ENCODE measurements at places on chromosomes 6 and 20. TPM values are rescaled to one million over a fixed set of nuclear protein-coding genes. Genes with fewer than 3 reads are reported as not detected.

Gene SEL1L2
- total RNA-seq: not detected

Gene CPXM1
- total RNA-seq: 200 TPM

Gene ALDH8A1
- 1.2 TPM for total RNA-seq

Gene MYB
- 6.8 TPM for total RNA-seq

Gene OPRM1
- not detected for total RNA-seq

Gene ERGIC3
- total RNA-seq: 267 TPM

Gene TMEM170B
- 19.3 TPM for total RNA-seq

DNA sequence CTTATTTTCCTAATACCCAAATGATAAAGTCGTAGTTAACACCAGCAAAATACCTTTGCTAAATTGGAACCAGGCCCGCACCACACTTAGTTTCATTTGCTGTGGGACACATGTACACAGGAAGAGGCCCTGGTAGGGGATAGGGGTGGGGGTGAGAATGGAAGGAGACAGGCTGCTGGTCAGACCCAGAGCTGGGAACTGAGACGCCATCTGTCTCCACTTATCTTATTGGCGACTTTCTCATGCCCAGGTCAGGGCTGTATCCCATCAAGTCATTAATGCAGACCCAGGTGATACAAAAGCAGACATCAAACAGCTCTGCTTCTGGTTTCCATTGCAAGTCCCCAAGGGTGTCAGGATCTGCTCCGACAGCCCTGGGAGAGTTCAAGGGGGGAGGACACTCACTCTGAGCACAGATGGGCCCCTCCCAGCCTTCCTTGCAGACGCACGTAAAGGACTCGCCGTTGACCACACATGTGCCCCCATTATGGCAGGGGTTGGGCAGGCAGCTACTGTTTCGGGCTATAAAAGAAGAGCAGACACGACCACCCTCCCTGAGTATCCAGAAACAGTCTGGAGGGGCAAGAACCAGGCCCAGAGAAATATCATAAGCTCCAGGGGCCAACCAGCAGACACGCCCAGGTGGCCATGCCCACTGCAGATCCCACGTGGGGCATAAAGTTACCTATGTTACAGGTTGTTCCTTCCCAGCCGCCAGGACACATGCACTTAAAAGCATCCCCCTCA is 29.2 kb downstream of the JAG1 start:
- no peak for DNase-seq

DNA sequence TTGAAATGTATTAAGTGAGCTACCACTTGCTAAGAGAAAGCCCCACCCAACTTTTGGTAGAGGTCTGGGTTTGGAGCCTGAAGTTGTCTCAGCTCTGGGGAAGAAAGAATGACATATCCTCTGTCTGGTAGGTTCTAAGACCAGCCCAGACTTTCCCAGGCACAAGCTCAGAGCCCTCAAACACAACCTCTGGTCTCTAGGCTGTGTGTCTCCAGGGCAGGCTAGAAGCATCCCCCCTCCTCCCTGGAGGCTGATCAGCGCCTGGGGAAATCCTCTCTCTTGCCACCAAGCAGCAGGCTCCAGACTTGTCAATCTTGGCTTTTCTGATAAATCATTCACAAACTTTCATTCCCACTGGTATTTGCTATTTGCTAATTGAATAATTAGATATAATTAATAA is 226.5 kb upstream of the CST7 start:
- no peak for DNase-seq

GRCh38 chr6:149049230-149049629 is 268.3 kb upstream of the TAB2 start:
- DNase-seq: no peak

DNA sequence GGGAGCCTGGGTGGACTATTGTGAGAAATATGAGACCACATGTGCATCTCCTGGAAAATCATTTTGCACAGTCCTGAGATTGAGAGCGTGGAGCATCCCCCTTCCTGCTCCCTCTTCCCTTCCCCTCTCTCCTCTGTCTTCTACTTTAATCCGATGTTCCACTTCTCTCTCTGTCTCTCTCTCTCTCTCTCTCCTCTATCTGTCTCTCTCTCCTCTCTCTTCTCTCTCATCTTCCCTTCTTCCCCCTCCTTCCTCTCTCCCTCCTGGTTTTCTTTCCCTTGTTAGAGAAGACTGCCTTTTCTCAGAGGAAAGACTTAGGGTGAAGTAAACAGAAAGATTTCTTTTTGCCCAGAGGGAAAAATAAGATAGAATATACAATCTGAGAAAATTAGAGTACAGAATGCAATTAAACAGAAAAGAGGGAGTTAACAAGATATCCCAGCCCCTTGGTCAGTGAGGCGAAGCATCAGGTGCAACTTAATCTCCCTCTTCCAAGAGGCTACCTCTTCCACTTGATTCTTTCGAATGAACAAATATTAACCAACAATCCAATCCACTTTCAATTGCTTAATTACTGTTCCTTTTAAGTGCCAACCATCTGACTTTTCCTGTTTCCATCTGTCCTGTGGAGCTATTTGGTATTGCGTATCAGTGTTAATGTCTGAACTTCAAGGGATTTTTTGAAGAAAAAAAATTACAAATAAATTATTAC is 14.6 kb downstream of the KHDC1 start:
- no peak for DNase-seq

DNA sequence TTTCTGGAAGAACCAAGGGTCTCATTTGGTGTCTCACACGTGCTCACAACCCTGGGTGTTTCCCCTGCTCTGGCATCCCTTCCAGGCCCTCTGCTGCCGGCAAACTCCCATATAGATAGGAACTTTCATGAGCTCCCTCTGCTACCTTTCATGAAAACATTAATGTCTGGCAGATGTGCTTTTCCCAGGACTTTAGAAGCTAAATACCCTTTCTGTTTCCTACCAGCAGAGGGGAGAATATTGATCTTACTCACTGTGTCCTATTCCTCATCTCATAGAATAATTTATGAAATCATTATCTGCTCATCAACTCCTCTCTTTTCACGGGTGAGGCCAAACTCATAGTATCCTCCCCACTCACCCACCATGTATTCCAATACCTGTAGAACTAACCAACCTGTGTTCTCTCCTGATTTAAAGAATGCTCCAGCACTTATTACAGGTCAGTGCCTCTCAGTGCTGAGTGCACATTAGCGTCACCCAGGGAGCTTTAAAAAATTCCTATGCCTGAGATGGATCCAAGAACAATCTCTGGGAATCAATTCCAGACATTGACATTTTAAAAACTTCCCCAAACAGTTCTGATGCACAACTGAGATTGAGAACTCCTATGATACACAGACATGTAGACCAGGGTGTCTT is 298.5 kb upstream of the JAG1 start:
- DNase-seq: no peak

DNA sequence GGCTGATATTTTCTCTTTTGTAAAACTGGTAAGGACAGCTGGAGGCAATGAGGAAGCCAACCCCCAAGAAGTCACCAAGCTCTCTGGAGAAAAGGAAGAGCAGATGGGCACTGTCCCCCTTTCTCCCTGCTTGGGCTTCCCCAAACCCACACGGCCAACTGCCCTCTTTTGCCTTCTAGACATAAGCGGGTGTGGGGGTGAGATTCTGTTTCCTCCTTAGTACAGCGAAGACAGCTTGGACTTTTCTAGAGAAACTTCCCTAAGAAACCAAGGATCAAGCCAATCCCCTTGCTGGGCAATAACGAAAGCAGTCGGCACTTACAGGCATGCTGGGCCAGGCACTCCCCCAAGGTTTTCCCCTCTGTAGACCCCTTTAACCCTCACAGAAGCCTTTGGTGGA is 110.3 kb downstream of the CDC5L start:
- no peak for DNase-seq

GRCh38 chr20:50837532-50838321 is 42.9 kb downstream of the BCAS4 start:
- DNase-seq: no peak

GRCh38 chr6:9066726-9067125 is 631.4 kb upstream of the SLC35B3 start:
- DNase-seq: no peak

Measured in neural crest cell (in vitro differentiated cells).